ENCODE measurements at places on chromosomes 3 and 15. TPM values are rescaled to one million over a fixed set of nuclear protein-coding genes. Genes with fewer than 3 reads are reported as not detected.

Gene UPK1B
- not detected for total RNA-seq

Gene KBTBD12
- total RNA-seq: 0.33 TPM

GRCh38 chr3:127424766-127425504, 137.1 kb upstream of the PRR20G start:
- DNase-seq: peak; percentile 8

GRCh38 chr3:79047581-79047980, 720.2 kb downstream of the ROBO1 start:
- DNase-seq: no peak

Gene GLDN
- 3.8 TPM for total RNA-seq

Gene CCR3
- total RNA-seq: not detected

Gene TMCO5A
- total RNA-seq: not detected

DNA sequence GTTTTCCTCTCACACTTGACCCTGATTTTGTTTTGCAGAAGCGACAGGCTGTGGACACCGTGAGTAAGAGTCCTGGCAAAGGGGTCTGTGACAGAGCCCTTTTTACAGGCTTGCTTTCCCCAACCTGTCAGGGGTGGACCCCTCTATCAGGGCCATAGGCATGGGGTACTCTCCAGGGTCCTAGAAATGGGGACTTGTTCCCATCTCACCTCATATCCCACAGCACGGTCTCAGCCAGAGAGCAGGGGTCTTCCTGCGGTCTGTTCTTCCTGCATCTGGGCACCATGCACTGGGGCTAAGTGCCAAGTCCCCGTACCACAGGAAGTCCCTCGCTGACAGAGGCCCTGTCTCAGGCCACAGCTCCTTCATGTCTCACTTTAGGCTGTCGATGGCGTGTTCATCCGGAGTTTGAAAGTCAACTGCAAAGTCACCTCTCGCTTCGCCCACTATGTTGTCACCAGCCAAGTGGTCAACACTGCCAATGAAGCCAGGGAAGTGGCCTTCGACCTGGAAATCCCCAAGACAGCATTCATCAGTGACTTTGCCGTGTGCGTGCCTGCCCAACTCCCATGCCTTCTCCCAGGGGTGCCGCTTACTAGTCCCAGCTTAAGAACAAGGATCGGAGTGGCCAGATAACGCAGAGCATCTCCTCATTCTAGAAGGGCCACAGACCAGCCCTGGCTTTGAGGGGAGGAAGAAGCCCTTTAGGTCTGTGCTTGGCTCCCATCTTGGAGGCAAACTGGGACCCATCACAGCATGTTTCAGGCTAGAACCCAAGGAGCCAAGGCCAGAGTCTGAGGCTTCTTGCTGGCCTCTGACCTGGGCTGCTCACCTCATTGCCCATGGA, 783 bp downstream of the ITIH1 start:
- peak; percentile 15 for DNase-seq
